ENCODE measurements at places on chromosomes 6 and 20.
A peak's percentile ranks its signal among the peaks of the same experiment; 100 is the strongest.

- no peak for DNase-seq
Measured at GRCh38 chr6:36267731-36268477, 2.0 kb upstream of the PNPLA1 start.

GRCh38 chr20:23142162-23143050, 56.3 kb upstream of the CD93 start:
- DNase-seq, result peak; percentile 79

DNA sequence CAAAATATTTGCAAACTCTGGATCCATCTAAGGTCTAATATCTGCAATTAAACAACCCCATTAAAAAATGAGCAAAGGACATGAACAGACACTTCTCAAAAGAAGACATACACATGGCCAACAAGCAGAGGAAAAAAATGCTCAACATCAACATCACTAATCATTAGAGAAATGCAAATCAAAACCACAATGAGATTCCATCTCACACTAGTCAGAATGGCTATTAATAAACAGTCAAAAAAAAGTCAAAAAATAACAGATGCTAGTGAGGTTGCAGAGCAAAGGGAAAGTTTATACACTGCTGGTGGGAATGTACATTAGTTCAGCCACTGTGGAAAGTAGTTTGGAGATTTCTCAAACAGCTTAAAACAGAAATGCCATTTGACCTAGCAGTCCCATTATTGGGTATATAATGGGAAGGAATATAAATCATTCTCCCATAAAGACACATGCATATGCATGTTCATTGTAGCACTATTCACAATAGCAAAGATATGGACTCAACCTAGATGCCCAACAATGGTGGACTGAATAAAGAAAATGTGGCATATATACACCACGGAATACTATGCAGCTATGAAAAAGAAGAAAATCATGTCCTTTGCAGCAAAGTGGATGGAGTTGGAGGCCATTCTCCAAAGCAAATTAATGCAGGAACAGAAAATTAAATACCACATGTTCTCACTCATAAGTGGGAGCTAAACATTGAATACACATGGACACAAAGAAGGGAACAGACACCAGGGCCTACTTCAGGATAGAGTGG, 9.1 kb downstream of the ZNFX1 start:
- DNase-seq, result no peak

- DNase-seq, result no peak
Measured at GRCh38 chr6:170179616-170180324, 111.1 kb downstream of the DLL1 start.

DNA sequence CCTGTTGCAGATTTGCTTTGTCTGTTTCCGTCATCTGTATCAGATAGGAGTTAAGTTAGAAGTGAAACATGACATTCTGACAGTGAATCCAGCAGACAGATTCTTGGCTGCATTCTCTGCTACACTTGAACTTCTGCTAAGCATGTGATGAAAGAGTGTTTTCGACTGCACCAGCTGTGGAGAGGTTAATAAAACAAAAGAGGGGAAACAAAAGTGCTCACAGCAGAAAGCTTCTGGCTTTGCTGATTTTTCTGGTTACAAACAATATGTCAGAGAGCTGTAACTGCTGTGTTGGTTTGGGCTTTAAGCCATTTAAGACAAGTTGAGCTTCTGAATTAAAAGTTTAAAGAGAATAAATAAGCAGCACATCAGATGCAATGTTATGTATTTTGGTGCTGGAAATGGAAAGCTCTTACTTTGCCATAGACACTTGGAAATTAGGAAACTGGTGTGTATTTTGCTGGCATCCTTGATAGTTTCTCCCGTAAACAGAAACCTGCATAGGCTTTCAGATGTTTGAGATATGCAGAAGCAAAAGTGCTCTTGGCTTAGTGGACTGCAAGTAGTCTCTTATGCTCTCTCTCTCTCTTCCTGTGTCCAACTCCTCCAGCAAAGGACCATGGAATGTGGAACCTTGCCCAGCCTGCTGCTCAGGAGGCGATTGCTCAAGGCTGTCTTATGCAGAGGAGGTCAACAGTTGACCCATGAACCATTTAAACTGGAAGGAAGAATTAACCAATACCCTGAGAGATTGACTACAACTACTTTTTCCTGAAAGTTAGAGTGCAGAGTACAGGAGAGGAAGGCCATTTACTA, 104.9 kb downstream of the RPS12 start:
- no peak for DNase-seq

GRCh38 chr6:21613809-21614208, 20.3 kb downstream of the SOX4 start:
- no peak for DNase-seq

- DNase-seq, result no peak
Measured at GRCh38 chr6:127185437-127185995, 67.0 kb downstream of the RSPO3 start.

GRCh38 chr20:13238001-13238653, 17.1 kb downstream of the ISM1 start:
- DNase-seq, result no peak
